ENCODE measurements at places on chromosomes 4 and X.

DNA sequence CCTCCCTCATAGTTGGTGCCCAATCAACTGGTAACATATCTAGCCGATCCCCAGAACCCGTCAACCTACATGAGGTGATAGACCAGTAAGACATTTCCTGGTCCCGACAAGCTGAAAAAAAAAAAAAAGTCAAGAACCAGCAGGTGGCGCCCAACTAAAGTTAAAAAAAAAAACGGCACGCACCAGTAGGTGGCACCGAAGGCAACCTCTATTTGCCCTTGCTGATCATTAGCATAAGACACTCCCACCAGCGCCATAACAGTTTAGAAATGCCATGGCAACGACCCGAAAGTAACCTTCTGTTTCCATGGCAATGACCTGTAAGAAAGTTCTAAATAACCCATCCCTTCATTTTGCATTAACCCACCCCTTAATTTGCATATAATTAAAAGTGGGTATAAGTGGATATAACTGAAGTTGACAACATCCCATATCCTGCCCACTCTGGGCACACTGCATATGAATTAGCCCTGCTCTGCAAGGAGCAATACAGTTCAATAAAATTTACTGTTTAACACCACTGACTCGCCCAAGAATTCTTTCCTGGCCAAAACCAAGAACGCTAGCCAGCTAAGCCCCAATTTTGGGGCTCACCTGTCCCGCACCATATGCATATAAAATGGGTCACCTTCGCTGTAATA lies 83.9 kb upstream of the SPANXB1 start:
- DNase-seq = no peak

DNA sequence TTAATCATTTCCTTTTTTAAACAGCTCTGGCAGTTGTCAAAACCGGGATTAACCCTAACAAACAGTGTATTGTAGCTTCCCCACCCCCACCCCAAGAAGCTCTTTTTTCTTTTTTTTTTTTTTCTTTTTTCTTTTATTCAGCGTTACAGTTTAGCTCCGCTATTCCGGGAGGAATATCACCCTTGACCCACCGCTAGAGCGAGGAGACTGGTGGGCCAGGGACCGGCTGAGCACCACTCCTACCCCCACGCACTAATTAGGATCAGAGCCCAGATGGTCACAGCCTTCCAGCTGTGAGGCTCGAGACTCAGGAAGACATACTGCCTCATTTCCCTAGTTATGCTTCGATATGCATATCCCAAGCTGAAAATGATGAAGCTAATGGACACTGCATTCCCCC lies 2.0 kb downstream of the PARM1 start:
- no peak for DNase-seq

GRCh38 chr4:143514497-143514896 lies 995 bp downstream of the SMARCA5 start:
- peak; percentile 28 for DNase-seq

- DNase-seq = no peak
These were observed 1.1 kb downstream of the RPS6KA6 start for GRCh38 chrX:84186603-84187532.

DNA sequence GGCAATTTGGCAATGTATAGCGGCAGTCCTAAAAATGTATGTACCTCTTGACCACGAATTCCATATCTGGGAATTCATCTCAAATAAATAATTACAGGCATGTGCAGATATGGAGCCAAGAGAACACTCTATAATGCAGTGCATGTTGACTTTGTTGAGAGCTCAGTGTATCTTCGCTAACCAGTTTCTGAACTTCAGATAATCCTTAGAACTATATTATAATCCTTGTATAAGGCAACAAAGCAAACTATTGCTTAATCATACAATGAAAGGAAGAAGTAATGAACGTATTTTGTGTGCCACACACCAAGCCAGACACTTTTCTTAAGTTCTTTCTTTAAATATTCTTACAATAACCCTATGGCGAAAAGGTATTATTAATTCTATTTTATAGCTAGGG lies 168.5 kb downstream of the SMIM20 start:
- DNase-seq = no peak

- no peak for DNase-seq
These were observed 481.7 kb upstream of the ATOH1 start for GRCh38 chr4:93346840-93347239.

DNA sequence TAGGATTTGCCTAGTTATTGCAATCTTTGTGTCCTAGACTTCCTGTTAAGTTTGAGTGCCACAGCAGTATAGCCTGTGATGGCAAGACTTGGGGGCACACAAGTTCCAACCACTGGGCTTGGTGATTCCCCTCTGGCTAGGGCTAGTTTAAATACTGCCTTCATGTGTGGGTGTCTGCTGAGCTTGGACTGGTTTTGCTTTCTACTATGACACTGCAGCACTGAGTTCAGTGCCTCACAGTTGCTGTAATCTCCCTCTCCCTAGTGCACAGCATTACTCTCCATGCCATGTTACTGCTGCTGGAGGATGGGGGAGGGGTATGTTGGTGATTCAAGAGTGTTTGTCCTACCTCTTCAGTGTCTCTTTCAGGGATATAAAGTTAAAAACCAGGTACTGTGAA lies 379.6 kb downstream of the IL15 start:
- no peak for DNase-seq

DNA sequence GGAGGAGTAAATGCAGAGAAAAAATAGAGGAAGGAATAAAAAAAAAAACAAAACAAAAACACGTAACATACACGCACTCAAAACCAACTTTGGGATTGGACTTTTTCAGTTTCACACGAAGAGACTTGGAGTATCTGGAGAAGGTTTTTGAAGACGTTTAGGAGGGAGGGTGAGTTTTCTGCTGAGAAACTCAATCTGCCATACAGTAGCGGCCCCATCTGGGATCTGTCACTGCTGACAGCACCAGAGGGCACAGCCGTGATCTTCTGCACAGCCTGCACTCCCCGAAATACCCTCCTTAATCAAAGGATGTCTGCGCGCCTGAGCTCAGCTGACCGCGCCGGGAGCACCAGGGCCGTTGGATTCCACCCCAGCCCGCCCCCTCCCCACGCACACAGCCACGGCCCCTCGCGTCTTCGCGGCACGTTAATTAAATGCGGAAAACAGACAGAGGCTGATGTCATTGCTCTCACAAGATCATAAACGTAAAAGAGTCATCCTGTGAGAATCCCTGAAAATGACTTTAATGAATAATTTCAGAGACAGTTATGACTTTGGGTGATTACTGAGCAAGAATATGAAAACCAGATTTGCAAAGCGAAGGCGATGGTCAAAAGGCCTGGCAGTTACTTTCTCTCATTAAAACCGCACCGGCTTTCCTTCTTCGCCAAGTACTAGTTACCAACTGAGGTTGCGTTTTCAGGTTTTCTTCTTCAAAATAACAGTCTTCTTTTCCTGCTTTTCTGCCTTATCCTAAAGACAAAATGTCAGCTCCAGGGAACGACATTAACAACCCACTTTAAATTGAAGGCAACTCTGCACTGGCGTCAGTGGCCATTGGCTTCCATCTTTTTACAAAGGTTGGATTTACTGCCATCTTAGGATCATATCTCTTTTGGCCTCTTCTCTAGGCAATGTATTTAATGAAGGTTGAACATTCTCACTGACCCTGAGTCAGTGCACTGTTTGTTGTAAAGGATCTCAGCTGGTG lies 10.6 kb downstream of the HAND2 start:
- DNase-seq = no peak

- DNase-seq = no peak
These were observed 50.3 kb downstream of the ARHGAP10 start for GRCh38 chr4:147782087-147782781.

DNA sequence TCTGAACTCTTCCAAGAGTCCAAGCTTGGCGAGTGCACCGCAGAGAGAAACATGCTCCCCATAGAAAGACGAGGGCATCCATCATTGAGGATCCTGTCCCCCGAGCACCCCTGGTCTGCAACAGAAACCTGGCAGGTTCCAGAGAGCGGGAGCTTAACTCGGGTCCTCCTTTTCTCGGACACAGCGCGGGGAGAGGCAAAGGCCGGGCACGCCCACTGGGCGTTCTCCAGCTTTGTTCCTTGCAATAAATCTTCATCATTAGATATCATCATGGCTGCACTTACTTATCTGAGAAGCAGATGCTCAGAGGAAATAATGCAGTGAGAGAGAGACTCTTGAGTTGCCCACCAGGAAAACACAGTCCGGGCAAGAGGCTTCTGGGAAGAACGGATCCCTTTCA lies 90.1 kb upstream of the PSAPL1 start:
- DNase-seq = no peak

DNA sequence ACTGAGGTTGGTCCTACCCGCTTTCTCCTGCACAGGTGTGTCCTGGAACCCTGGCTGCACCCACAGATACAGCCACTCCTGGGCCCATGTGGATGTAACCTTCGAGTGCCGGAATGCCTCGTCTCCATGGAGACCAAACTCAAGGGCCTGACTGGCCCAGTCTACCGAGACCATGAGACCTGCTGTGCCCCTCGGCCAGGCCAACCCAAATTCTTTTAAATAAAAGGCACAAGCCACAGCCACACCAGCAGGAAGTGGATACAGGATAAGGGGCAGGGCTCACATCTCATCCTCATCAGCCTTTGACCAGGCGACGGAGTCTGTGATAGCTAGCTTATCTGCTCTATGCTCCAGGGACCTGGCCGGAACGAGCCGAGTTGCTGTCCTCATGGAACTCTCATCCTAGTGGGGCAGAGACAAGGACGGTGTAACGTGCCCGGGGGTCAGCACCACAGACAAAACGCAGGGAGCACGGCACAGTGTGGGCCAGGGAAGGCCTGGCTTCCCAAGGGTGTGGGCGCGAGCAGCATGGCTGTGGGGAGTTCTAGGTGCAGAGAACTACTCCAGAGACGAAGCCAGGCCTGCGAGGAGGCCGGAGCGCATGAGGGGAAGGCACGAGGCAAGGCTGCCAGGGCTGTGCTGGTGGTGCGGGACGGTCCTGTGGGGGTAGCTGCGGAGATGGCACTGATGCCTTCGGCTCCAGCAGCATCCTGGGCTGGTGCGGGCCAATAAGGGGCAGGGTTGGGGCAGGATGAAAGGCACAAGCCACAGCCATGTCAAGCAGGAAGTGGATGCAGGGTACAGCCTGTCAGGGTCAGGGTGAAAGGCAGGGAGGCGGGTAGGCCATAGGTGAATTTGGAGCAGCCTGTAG lies 22.7 kb downstream of the NOP14 start:
- no peak for DNase-seq

GRCh38 chr4:77581724-77582123 lies 23.9 kb upstream of the CXCL13 start:
- no peak for DNase-seq

DNA sequence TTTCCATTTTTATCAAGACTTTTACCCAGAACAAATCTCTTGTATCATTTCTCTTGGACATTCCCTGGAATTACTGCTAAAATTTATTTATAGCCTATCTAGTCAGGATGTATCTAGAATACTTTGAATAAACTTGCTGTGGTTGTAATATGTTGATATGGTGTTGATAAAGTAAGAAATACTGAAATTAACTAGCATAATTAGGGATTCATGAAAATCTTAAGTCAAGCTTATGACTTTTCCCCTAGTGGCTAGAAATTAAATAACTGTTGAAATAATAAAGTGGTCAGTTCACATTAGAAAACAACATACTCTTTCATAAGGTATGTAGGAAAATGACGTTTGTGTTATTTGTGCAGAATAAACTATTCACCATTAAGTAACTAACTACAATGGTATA lies 73.1 kb upstream of the ANKRD50 start:
- no peak for DNase-seq

- DNase-seq = no peak
These were observed 69.4 kb upstream of the SORBS2 start for GRCh38 chr4:185881430-185881829.

DNA sequence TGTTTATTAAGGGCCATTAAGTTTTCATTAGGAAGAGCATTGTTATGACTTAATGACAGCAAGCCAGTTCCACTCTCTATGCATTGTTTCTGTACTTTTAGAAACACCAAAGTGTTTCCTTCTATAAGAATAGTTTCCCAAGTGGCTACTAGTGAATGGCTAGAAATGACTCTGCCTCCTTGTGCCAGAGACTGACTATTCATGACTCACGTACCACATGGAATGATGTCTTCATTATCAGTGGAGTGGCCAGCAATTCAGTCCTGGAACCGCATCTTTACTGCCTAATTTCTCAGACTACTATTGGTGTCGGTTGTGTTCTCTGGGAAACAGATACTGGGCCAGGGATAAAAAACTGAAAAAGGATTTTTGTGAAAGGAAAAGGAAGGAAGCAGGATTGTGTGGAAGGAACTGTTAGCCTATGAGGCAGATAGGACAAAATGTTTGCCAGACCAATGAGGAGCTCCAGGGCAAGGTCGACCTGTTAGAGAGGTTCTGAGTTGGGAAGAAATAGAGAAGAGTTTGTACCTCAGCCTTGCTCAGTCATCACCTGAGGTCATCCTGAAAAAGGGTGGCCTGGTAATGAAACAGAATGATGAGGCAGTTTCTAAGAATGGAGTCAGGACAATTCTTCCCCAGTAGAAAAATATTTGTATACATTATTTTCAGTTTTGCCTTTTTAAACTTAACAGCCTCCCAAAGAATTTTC lies 218.6 kb downstream of the SPCS3 start:
- DNase-seq = no peak

DNA sequence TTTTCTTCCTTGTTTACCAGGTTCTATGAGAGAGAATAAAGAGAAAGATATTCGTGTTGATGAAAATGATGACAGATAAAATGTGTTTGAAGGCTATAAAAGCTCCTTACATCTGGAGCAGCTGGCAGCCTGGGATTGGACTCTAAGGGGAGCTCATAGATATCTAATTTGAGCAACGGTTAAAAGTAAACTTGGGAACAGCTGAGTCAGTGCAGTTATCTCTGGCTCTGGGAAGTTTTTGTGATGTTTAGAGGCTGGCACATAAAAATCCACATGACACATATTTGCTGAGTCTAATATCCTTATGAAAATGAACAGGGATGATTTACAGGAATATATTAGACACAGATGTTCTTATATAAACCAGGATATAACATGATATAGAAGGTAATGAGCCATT lies 331.8 kb upstream of the TENM3 start:
- DNase-seq = no peak

- no peak for DNase-seq
These were observed at the start of gene SSX5 for GRCh38 chrX:48196745-48197201. TSS of gene SSX5 (minus strand) at chrX:48196795. CDS start at chrX:48195358, 1,437 bp downstream.

- no peak for DNase-seq
These were observed 46.0 kb downstream of the ANKRD50 start for GRCh38 chr4:124666496-124666895.

GRCh38 chr4:118836301-118837120 lies 585 bp upstream of the SEC24D start:
- no peak for DNase-seq

DNA sequence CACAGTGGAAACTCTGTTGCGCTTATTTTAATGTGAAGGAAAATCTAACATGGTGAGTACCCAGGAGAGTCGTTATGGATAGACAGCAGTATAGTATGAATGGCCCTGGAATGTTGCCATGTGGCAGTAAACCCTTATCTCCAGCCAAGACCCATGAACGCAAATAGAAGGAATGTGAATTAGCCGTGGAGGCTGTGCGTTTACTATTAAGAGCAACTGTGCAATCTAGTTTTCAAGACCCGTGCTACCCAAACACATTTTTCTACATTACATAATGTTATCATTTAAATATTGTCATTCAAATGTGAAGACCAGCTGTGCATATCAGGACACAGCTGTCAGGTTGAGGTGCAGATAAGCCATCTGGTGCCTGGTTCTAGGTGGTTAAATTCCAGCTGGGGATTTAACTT lies 13.3 kb upstream of the AGA start:
- DNase-seq = no peak

GRCh38 chr4:110487873-110488272 lies 11.9 kb downstream of the ENPEP start:
- no peak for DNase-seq

- DNase-seq = no peak
These were observed 14.5 kb upstream of the NALF2 start for GRCh38 chrX:69489625-69490024.

- no peak for DNase-seq
These were observed 76.6 kb downstream of the ARHGAP10 start for GRCh38 chr4:147808447-147808846.

Data from forelimb muscle (tissue), 1 donor.